ENCODE measurements at places on chromosomes 2 and 18.

DNA sequence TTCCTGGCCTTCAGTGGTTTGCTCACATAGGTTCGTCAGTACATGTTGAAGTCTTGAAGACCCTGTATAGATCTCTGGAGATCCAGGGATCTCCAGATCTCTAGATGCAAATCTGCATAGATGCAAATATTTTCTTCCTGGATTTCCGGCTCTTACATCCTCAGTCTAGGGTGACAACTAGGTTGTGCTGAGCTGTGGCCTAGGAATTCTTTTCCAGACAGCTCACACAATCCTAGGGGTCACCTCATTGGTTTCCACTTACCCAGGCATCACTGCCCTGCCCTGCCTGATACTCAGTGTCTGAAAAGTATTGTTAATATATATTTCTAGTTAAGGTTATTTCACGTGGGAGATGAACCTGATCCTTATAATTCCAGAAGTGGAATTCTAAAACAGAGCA is 105.1 kb upstream of the TTC27 start:
- DNase-seq = no peak

- DNase-seq = no peak
Observed at GRCh38 chr2:149577269-149577668, 10.3 kb downstream of the MMADHC start.

DNA sequence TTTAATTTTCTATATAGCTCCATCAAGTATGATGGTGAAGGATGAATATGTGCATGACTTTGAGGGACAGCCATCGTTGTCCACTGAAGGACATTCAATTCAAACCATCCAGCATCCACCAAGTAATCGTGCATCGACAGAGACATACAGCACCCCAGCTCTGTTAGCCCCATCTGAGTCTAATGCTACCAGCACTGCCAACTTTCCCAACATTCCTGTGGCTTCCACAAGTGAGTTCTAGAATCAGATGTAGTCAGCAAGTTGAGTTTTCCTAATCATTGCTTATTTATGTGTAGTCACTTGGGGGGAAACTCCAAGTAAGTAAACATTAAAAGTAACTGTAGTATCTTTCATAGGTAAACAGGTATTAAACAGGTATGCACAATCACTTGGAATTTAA is 24.8 kb downstream of the SMAD4 start:
- no peak for DNase-seq

DNA sequence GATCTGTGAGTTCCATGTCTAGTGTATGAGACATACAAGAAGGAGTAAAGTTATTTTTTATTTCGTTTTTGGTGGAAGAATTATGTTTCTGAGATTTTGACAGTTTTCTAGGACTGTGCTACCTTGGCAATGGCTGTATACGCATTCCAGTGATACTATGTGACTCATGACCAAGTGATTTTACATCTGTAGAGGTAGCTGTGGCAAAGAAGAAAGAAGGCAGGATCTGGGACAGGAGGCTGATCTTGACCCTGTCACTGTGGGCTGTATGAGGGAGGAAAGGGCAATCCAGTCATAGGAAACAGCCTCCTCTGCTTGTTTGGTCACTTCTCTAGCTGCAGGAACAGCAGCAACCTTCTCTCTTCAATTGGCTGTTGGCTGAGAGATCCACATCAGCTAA is 44.0 kb upstream of the PDCL3 start:
- no peak for DNase-seq

DNA sequence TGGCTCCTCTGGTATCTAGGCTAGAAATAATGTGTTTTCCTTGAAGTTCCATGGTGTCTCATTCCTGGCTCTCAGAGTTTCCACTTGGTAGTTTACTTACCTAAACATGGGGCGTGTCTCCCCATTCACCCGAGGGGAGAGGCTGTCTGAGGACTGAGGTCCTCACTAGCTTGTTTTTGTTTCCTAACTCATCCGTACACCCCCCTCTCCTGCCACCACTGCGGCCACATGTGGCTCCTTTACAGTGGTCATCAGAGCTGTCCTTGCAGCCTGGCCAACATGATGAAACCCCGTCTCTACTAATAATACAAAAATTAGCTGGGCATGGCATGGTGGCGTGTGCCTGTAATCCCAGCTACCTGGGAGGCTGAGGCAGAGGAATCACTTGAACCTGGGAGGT is 106.0 kb downstream of the ASAP2 start:
- DNase-seq = no peak
